ENCODE measurements at places on chromosomes 12 and 14.

- no peak for DNase-seq
These were observed 151.5 kb upstream of the GSC start for GRCh38 chr14:94921456-94921855.

- no peak for DNase-seq
These were observed 185.1 kb upstream of the VASH1 start for GRCh38 chr14:76576047-76576741.

GRCh38 chr12:3421191-3421978 is 69.6 kb upstream of the PRMT8 start:
- DNase-seq = no peak

DNA sequence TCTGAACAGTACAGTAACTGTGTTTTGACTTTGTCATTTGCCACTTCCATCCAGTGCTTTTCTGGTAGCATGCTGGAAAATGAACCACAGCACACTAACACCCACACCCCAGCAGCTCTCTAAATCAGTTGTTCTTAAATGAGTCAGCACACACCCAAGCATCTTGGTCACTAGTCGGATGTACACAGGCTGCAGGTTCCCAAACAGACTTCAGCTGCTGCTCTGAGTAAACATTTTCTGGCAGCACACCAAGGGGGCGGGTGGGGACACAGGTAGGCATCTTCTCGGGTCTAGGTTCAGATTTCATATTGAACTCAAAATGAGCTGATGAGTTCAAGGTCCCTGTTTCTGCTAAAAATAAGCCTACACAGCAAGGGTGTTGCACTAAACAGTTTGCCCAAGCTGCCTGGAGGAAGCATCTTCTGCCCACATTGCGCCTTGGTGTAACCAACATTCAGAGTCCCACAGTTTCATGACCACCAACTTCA is 39.8 kb downstream of the IFNG start:
- DNase-seq = no peak

GRCh38 chr14:50926851-50927386 is 17.4 kb downstream of the PYGL start:
- DNase-seq = no peak

DNA sequence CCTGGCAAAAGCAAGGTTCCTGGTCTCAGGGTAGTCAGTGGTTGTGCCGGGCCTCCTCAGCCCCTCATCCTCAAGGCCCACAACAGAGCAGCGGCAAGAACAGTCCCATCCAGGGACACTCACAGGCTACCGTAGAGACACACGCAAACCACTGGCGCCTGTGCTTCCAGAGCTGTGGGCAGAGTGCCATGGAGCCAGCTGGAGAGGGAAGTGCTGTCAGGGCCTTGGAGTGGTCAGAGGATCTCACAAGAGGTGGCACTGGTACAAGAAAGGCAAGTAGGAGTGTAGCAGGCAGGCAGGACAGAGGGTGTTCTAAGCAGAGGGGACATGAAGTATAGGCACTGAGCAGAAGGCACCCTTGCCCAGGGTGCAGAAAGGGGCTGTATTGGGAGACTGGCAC is 34.6 kb downstream of the ANKRD9 start:
- DNase-seq = peak; percentile 86

GRCh38 chr14:90281261-90281660 is 24.9 kb downstream of the PSMC1 start:
- no peak for DNase-seq

GRCh38 chr12:20474443-20474842 is 106.1 kb downstream of the PDE3A start:
- DNase-seq = no peak

DNA sequence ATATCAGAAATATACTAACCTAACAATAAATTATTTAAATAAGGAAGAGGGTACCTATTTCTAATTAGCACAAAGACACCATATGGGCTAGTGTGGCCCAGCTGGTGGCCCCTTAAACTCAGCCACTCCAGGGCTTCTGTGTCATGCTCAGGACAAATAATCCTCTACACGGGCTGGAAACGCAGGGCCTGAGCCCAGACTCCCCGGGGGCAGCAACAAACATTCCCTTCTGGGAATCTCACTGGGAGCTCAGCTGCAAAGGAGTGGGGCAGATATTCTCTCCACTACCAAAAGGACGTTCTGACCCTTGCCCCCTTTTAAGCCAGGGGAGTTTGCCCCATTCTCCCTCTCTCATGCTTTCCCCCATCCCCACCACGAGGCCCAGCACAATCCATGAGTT is 43.7 kb upstream of the ELK3 start:
- DNase-seq = no peak

- DNase-seq = peak; percentile 67
These were observed 16.9 kb downstream of the PLEKHD1 start for GRCh38 chr14:69501423-69501838.

DNA sequence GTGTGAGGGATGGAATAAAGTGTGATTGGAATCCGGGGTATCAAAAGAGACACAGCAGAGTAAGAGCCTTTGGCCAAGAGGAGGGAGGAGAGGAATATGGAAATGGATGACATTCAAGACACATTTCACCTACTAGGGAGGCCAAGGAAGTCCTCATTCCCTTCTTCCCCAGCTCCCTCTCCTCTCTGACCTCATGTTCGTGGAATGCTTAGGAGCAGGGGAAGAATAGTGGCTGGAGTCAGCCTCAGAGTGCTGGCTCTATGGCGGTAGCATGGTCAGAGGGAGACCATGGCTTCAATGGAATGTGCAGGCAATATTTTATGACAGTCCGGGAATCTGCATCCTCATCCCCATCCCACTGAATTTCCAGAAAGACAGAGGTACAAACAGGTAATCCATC is 196.6 kb downstream of the EGLN3 start:
- DNase-seq = no peak

DNA sequence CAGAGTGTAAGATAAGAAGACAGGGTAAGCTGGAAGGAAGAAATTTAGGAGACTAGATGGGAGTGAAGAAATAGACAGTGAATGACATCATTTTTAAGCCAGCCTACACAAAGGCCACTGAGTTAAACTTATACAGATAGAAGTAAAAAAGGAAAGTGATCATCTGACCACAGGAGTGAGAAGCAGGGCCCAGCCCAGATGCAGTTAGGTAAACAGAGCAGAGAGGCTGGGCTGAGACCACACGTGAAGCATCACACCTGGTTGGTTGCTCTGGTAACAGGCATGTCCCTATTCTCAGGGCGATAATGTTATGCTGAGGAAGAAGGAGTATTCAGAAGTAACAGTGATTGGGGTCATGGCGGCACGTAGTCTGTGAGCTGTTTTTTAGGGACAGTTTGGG is 1079.4 kb downstream of the AACS start:
- no peak for DNase-seq

DNA sequence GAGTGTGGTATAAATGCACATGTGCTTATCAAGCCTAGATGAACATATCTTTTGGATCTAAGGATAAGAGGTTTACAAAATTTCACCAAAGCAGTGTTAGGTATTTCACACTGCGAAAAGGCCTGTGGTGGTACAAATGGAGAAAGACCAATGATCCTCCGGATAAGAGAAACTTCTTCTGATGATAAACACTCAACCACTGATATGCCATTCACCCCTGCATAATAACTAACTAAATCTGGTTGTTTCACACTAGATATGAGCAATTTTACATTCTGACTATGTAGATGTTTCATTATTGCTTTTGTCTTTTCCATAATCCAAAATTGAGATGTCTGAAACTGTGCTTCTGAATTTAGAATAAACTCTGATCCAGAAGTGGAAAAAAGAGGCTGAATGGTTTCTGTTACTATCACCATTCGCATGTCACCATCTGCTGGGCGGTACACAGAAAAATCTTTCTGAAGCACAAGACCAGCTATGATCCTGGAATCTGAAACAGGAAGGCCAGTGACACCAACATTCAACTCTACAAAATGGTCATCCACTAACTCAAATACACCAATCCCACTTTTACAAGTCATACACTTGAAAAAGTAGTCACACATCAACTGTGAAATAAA is 1.3 kb downstream of the BBS10 start:
- no peak for DNase-seq

GRCh38 chr12:124497039-124497438 is 70.4 kb downstream of the NCOR2 start:
- no peak for DNase-seq

DNA sequence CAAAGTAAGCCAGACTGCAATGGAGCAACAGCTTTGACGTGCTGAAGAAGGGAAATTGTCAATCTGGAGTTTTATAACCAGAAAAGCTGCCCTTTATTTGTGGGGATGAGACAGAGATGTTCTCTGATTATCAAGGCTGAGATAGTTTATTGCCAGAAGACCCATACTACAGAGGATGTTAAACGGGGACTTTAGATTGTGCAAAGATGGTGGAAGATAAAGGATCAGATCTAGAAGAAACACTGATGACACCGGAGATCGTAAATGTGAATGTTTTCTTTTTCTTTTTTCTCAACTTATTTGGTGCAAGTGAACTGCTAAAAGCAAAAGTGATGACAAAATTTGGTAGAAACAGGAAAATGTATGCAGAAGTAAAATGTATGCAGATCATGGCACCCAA is 178.3 kb upstream of the PLEKHG7 start:
- DNase-seq = no peak

GRCh38 chr12:122293081-122293480 is 26.8 kb upstream of the VPS33A start:
- no peak for DNase-seq

- no peak for DNase-seq
These were observed 235.5 kb upstream of the TBX3 start for GRCh38 chr12:114919479-114919878.

DNA sequence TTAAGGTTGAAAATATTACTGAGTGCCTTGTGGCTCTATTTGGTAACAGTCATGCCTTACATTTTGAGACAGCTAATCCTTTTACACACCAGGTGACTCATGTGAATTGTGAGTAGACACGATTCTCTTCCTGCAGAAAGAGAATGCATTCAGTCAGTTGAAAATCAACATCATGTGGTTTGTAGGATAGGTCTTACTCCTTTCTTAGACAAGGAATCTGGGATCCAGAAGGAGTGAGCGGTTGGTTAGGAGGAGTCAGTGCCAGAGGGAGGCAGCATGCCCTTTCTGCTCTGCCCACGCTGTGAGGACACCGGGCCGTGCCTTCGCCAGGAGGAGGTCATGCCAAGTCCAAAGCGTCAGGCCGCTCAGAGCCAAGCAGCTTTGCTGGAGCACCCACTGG is 47.6 kb downstream of the TRAF3 start:
- no peak for DNase-seq

GRCh38 chr14:29926701-29927375 is 809 bp downstream of the PRKD1 start:
- peak; percentile 84 for DNase-seq

DNA sequence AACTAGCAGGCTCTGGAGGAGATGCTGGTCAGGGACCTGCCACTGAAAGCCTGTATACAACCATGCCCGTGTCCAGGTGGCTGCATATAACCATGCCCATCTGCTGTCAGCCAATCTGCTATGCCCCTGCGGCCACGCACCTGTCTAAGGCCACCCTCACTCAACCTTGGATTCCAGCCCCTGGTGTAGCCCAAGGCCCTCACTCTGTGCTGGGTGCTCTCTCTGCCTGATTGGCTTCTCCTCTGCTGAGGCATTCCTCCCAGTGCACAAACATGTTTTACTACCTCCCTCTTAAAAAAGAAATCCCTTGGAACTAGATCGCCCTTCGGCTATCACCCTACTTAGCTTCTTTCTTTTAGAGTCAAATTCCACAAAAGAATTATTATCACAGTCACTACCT is 45.5 kb downstream of the ZFP36L1 start:
- DNase-seq = no peak

- no peak for DNase-seq
These were observed 187.5 kb downstream of the ATXN7L3B start for GRCh38 chr12:74725154-74725553.

GRCh38 chr14:81450100-81450531 is 50.0 kb upstream of the STON2 start:
- no peak for DNase-seq

DNA sequence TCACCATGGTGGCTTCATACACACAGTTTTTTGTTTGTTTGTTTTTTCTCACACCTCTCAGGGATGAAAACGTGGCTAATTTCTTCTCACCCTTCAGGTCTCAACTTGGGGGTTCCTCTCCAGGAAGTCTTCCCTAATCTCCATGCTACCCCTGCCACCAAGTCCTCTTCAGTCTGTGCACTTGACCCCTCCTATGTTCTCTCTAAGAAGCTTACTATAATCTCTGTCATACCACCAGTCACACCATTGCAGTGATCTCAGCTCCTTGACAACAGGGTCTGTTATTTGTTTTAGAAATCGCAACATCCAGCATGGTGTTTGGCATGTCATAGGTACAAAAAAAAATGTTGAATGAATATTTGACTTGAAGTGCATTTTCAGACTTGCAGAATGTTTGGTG is 83.4 kb downstream of the PRORP start:
- no peak for DNase-seq
